Activated naive CD4-positive, alpha-beta T cell (primary cell): ENCODE measurements at places on chromosomes 12 and 14.

DNA sequence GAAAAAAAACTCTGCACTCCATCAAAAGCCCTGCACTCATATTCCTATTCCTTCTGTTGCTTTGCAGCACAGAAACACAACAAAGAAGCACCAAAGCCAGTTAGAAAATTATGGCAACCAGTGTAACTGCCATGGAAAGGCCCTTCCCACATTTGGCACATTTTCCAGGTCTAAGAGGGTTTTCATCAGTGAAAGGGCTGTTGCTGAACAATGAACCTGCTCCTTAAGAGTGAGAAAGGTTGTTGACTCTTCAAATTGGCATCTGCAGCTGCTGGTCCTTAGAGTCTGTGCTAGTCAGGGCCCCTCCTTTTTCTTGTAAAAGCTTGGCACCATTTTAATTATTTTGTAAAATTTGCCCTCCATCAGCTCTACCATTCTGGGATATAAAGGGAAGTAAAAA is 378.7 kb upstream of the KITLG start:
- no peak for DNase-seq

DNA sequence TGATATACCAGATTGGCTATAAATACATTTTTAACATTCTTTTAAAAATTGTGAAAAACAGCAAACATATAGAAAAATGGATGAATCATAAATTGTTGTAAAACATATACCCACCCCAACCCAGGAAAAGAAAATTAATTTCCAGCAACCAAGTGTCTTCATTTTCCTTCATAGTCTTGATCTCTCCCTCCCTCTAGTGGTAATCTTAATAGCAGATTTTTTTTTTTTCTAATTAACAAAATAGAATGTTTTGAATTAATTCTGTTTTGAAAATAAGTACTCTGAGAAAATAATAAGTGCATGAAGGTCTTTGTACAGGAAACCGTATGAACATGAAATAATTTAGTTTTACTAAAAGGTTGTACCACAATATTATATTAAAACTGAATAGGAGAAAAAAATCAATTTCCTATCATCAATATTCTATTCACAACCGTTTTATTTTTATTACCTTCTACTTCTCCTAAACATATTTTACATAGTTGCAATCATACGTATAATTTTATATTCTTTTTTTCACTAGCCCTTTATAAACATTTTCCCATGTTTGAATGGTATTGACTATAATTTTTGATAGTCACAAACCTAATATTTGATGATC is 7.0 kb downstream of the ETNK1 start:
- no peak for DNase-seq

- DNase-seq = no peak
Observed at GRCh38 chr12:87901457-87901856, 127.7 kb downstream of the C12orf50 start.

DNA sequence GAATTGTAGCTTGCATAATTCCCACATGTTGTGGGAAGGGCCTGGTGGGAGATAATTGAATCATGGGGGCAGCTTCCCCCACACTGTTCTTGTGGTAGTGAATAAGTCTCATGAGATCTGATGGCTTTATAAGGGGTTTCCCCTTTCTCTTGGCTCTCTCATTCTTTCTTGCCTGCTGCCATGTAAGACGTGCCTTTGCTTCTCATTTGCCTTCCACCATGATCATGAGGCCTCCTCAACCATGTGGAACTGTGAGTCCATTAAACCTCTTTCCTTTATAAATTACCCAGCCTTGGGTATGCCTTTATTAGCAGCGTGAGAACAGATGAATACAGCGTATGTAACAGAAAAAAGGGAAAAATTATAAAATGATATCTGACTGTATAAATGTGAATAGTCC is 21.1 kb downstream of the C12orf71 start:
- no peak for DNase-seq

DNA sequence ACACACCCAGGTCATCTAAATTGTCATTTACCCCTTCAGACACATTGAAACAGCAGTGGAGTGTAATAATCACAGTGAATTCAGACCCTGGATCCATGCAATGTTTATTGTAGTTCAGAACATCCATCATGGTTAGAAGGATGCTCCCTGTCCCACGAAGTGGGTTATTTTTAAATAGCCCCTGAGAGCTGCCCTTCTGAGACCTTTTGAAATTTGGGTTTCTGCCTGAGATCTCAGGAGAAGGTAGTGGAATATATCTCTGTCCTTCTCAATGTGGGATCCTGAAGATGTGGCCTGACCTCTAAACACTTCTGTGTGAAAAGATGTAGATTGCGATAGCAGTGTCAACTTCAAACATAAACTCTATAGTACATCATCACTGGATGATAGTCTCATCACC is 1080.6 kb downstream of the TMEM121 start:
- no peak for DNase-seq

DNA sequence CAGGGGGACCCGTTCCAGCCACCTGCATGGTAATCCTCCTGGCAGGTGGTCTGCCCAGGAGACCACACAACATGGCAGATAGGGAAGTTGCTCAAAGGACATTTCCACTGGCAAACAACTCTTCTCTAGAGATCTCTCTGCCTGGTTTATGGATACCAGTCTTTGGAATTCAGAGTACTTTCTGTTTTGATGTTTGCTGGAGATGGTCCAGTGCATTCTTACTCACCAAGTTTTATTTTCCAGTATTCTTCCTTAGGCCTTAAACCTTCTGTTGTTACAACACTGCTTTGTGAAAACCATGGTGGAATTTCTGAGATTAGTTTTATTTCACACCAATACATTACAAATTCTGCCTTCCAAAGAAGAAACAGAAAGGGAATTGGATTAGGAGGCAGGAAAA is 428.3 kb downstream of the FUT8 start:
- no peak for DNase-seq

DNA sequence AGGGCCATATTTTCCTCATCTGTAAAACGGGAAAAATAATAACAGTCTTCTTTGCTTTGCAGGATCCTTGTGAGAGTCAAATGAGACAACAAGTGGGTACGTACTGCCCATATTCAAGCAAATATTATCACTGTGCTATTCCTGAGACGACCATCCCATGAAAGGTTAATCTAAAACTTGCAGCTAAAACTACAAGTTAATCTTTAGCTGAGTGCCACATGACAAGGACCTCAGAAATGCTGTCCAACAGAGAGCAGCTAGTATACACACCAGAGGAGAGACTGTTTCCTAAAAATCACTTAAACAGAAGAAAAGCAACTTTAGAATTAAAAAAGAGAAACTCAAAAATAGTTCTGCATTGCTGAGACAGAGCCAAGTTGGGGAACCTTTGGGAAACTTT is 162.7 kb upstream of the TMTC2 start:
- no peak for DNase-seq
